ENCODE measurements at places on chromosomes 1 and 21.

GRCh38 chr1:183226361-183226760 lies 40.3 kb downstream of the LAMC2 start:
- DNase-seq = no peak

DNA sequence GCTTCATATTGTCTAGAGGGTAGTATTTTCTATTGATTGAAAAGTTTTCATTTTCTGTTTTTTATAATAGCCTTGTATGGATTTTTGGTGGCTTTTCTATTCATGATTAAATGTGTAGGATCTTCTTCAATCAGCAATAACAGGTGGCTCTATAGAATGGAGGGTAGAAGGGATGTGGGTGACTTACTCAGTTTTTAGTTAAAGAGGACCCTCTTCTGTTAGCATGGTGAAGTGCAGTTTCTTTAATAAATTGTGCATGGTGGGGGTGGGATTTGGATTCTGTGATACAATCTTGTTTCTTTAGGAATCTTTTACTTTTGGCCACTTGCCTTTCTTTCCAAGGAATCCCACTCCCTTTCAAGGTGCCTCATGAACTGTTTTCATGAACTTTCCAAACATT lies 64.7 kb downstream of the SLC35A3 start:
- DNase-seq = no peak

DNA sequence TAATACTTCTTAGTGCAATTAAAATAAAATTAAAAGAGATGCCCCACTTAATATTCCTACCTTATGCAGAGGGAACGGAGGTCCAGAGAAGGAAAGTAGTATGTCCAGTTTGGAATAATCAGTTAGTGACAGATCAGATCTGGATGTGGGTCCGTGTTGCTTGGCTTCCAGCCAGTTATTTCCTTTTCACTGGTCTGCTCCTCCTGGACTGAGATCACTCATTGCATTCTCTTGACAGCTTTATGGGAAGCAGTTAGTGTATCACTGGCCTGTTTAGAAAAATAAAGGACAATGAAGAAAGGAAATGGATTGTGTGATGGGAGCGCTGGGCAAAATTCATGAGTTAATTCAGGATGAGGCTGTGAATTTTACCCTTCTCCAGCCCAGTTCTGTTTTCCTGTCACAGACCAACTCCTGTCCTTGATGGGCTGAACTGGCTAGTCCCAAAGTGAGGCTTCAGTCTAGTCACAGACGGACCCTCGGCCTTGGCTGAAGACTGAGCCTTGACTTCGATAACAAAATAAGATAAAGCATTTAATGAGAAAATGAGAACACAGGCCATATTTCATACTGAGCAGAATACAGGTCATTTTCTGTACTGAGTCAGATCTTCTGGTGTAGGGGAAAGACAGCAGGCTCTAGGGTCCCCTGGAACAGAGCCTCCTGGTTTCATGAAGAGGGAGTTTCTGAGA lies 85.2 kb upstream of the TRABD2B start:
- no peak for DNase-seq

GRCh38 chr1:214476986-214477870 lies 74.2 kb downstream of the PTPN14 start:
- DNase-seq = no peak

GRCh38 chr1:178379807-178380206 lies 117.0 kb downstream of the CLEC20A start:
- no peak for DNase-seq

DNA sequence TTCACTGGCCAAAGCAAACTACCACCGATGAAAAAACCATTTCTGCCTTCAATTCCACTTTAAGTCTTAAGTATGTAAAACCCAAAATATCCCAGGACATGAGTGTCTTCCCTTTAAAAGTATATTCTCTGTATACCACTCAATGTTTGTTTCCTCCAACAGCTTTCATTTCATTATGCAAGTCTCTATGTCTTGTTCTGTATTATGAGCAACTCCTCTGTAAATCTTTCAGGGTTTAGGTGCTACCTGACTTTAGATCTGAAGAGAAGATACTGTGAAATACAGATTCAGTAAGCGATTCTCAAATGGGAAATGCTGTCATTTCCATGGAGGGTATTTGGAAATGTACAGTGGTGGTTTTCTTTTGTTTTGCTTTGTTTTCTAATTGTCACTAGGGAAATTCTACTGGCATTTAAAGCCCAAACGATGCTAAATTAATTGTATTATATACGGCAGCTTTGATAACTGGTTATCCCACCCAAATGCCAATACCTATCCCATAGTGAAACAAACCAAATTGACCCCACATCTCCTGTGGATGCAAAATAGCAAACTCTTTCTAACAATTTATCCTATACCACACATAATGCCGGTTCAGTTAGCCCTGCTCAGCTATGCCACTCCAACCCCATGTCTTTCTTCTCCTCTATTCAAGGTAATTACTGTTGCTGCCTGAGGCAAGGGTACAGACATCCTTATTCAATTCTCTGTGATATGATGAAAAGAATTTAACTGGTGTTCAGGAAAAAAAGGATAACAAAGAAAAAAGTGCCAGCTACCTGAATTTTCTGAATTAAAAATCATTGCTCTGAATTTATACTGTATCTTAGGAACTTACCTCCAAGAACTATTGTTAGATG lies 182.8 kb downstream of the EIF4G3 start:
- DNase-seq = no peak

GRCh38 chr1:44654621-44655187 lies 19.6 kb downstream of the TMEM53 start:
- no peak for DNase-seq

GRCh38 chr1:54328066-54328636 lies 78.0 kb downstream of the SSBP3 start:
- DNase-seq = no peak

DNA sequence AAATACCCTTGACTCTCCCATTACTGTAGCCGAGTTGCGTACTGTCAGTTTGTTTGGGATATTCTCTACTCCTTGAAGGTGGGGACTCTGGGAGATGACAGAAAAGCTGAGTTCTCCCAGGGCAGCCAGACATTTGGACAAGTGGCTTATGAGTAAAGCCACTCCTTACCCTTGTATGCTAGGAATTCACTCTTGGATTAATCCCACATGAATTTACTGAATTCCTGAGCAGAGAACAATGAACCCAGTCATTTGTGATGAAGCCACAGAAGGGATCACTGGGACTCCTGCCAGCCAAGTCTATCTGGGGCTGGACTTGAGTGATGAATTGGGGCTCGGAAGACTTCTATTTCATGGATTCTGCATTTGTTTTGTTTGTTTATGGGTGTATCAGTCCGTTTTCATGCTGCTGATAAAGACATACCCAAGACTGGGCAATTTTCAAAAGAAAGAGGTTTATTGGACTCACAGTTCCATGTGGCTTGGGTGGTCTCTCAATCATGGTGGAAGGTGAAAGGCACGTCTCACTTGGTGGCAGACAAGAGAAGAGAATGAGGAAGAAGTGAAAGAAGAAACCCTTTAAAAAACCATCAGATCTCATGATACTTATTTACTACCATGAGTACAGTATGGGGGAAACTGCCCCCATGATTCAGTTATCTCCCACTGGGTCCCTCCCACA lies 25.1 kb downstream of the C1orf116 start:
- peak; percentile 72 for DNase-seq

- no peak for DNase-seq
Observed at GRCh38 chr1:114207635-114208034, 54.0 kb upstream of the SYT6 start.

DNA sequence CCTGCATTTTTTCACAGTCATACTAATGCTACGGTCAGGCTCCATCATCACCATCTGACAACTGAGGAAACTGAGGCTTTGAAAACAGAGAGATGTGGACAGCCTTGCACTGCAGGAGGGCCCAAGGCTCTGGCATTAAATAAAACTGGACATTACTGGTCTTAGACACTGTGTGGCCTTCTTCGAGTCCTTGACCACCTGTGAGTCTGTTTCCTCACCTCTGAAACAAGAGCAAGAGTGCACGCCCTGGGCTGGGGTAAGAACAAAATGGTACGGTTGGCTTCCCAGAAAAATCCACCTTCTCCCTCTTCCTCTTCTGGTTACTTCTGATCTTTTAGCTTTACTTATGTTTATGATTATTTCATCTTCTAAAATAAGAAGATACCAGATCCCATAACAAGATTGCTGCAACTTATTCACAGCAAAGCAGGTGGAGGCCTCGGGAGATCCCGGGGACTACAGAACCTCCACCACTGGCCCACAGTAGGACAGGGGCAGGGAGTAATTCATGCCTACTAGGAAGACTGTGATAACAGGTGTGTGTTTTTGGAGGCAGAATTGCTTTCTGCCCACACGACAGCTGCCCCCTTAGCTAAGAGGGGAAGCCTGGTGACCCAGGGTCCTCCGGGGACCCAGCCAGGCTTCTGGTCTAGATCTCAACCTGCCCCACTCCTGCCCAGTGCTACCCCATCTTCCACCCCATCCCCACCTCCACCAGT lies 156.4 kb upstream of the EDN2 start:
- DNase-seq = no peak

DNA sequence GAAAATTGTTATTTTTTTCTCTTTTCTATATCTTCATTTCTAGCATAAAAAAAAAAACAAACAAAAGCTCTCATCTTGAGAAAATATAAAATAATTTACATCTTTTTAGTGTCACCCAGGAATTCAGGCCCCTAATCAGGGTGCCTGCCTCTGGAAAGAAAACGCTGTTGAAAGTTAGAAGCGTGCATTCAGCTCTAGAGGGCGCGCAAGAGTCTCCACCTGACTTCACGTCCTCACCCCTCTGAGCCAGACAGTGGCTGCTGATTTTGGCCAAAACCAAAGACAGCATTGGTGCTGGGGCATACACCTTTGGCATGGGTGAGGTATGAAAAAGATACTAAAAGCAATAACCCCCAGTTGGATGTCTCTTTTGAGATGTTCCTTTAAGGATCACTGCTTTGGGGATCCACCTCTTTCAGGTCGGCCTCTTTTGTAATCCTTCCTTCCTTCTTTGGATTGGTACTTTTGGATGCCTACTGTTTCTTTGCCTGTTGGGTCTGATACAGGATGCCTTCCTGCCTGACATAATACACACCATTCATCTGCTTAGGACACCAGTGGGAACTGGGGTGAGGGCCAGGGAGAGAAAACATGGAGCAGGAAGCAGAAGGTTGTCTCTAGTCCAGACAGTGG lies 77.6 kb upstream of the CHRM3 start:
- no peak for DNase-seq

GRCh38 chr1:200923601-200924000 lies 28.9 kb downstream of the INAVA start:
- DNase-seq = no peak

DNA sequence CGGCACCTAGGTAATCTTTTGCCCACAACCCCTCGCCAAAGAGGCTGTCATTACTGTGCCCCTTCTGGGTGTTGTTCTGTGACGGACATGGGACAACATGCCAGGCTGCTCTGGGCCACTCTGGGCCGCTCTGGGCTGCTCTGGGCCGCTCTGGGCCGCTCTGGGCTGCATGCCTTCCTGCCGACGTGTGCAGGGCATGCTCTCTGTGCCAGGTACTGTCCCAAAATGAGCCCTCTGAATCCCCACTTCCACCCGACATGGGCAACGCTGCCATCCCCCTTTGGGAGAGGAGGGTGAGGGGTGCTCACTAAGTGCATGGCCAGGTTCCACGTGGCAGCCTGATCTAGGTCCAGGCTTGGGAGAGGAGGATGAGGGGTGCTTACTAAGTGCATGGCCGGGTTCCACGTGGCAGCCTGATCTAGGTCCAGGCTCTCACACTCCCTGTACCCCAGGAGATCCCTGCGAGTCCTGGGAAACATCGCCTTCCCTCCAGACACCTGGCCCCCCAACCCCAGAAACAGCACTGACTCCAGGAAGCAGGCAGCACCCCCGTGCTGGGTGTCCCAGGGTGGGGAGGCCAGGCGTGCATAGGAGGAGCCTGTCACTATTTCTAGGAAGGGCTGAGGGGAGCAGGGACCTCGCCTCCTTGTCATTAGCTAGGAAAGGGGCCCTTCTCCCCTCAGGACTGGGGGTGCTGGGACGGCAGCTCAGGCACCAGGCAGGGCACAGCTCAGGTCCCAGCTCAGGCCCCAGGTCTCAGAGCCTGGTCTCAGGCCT lies 16.5 kb downstream of the TTC34 start:
- DNase-seq = peak; percentile 34

GRCh38 chr1:226772446-226773139 lies 33.5 kb upstream of the ITPKB start:
- no peak for DNase-seq

- DNase-seq = no peak
Observed at GRCh38 chr1:98001764-98002163, 80.9 kb upstream of the DPYD start.

- DNase-seq = no peak
Observed at GRCh38 chr1:7447093-7447492, 324.0 kb upstream of the VAMP3 start.

DNA sequence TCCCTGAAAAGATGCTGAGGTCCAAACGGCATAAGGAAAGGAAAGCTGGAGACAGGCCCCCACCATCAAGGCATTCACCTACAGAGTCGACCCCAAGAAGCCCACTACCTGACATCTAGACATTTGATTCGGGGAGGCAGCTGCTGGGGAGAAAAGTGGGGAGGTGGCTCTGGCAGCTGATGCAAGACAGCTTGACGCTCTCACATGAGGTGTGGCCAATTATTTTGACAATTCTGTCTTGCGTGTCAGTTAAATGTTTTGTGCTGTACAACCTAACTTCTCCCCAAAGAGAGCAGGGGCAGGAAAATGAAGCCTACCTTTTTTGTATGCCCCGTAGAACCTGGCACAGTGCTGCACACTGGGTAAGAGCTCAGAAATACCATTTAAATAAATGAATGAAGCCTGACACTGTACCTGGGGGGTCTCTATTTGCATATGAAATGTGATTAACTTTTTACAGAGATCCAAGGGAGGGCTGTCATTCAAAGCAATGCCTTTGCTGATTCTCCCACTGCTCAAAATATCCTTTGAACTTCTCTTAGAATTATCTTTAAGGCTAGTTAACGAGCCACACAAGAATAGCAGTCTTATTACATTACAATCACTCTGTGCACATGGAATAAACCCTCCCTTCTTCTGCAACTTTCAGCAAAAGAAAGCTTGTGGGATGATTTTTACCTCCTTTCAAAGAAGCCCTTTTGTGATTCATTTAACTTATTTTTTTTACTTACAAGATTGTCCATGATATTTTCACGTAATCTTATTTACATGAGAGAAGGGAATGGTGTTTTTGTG lies 163.2 kb downstream of the TNR start:
- DNase-seq = no peak

DNA sequence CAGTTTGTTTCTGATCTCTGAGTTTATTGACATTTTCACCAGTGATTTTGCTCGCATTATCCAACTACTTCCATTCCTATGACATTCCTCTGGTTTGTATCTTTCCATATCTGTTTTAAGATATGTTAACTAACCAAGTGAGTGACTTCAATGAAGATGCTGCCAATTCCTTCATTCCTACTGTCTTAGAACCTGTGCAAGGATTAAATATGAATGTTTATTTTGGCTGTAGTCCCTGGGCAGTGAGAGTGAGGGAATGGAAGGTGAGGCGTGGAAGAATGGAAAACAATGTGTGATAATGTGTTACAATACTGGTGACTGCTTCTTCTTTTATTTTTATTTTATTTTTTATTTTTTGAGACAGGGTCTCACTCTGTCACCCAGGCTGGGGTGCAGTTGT lies 183.0 kb downstream of the SDCCAG8 start:
- DNase-seq = no peak

- no peak for DNase-seq
Observed at GRCh38 chr21:36858320-36858957, 108.0 kb downstream of the HLCS start.

GRCh38 chr21:34530261-34530660 lies 18.3 kb upstream of the KCNE1 start:
- no peak for DNase-seq

GRCh38 chr1:44808938-44809917 lies 905 bp downstream of the BTBD19 start:
- DNase-seq = peak; percentile 74

Data from sciatic nerve (tissue), 2 donors.